ENCODE measurements at places on chromosomes 7 and 10.

DNA sequence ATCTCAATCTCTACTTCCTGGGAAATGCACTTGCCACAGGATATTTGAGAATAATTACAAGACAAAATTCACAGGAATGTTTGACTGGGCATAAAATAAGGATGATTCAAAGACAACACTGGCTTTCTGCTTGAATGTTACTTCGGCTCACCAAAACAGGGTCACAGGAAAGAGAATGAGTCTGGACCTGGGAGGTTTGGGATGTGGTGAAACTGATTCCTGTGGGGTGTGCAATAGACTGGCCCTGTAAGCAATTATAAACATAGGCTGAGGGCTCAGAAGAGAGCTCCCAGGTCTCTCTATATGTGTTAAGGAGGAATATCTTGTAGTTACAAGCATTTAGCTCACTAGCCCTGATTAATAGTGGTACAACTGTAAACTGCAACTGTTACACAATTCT is 613.9 kb upstream of the CELF2 start:
- DNase-seq: peak; percentile 16

DNA sequence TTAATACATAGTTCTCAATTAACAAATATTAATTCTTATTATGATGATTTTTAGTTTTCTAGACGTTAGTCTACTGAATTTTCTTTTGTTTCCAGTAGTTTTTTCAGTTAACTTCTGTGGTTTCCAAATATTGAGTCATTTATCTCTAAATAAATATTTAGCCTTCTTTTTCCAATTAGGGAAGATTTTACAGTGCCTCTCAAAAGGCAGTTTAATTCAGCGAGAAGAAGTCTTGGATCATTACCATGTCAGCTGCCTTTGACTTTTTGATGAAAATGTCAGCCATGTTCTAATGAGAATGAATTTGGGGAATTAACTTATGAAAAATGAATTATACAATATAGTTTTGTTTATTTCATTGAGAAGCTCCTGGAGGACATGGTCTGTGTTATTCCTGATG is 90.0 kb downstream of the CDK14 start:
- no peak for DNase-seq

GRCh38 chr10:74453169-74453568 is 302.1 kb downstream of the ADK start:
- DNase-seq: no peak

DNA sequence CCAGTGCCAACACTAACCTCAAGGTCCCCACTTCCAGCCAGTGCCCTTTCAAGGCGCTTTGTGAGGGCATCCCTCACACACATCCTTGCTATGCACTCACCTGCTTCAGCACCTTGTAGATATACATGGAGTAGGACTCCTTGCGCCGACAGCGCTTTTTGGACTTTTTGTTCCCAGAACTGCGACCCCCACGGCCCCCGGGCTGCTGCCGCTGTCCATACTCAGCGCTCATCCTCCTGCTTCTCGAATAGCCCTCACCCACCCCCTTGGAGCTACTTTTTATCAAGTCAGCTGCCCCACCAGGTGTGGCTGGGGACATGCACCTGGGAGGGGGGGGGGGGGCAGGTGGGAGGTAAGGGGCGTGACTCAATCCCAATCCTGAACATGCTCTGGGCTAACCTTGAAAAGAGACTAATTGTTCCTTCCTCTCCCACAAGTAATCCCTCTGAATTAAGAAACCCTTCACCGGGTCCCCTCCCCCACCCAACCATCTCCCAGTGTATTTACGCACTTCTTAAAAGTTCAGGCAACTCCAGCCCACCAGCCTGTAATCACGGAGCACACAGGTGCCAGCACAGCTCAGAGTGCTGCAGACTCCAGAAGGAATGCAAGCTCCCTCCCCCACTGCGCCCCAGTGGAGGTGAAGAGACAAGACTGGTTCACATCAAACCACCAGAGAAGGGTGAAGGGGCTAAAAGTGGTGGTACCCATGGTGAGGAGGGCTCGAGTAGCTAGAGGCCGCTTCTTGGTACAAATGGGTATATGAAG is at the start of gene H2BK1:
Gene H2BK1 (minus strand): TSS at position 402 of the 768 bp plus-strand sequence. CDS start 170 bp downstream, at position 232.
- DNase-seq: no peak

- DNase-seq: no peak
These were observed 1065.4 kb downstream of the SORCS3 start for GRCh38 chr10:105706281-105707026.

- peak; percentile 88 for DNase-seq
These were observed 189.5 kb downstream of the CXCL12 start for GRCh38 chr10:44195112-44196007.

DNA sequence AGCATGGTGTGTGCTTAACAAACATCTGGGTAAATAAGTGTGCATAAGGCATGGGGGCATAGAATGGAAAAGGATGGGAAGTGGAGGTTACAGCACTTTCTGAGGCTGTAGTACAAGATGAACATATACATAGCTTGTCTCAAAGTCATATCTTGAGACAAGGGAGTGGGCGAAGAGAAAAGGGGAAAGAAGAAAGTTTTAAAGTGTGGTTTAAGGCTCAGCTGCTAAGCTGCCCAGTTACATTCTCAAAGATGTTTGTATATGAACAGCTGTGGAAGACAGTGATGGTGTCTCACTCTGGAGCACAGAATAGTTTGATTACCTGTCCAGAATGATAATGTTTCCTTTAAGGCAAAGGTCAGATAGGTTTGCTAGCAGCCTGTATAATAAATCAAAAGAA is 61.9 kb upstream of the LANCL2 start:
- no peak for DNase-seq

GRCh38 chr7:121271916-121272315 is 56.9 kb upstream of the WNT16 start:
- DNase-seq: no peak

DNA sequence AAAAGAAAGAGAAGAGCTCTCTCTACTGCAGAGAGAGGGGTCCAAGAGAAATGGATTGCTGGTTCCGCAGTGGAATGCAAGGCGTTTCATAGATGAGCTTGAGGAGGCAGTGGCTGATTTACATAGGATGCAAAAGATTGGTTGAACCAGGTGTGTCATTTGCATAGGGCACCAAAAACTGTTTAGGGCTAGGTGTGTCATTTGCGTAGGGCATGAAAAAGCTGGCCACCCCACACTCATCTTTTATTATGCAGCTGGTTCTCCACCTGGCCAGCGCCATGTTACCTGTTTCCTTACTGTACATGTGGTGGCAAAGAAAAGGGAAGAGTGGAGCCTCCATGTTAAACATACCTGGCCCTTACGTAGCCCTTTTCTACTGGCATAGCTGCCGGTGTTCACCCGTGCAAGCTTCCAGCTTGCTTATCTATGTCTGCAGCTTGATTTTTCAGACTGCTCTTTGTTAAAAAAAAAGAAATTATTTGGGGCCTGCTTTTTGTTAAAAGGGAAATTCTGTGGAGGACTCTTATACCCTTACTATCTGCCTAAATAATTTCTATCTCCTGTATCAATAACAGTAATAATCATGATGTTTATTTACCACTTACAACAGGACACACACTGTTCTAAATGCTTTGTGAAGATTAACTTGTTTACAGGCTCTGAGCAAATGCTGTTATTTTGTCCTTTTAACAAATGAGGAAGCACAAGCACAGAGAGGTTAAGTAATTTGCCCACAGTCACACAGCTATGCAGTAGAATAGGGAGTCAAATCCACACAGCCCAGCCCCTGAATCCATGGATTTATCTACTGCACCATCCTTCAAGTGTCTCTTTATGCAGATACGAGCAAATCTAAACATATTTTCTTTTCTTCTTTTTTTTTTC is 33.3 kb downstream of the CASP7 start:
- no peak for DNase-seq

DNA sequence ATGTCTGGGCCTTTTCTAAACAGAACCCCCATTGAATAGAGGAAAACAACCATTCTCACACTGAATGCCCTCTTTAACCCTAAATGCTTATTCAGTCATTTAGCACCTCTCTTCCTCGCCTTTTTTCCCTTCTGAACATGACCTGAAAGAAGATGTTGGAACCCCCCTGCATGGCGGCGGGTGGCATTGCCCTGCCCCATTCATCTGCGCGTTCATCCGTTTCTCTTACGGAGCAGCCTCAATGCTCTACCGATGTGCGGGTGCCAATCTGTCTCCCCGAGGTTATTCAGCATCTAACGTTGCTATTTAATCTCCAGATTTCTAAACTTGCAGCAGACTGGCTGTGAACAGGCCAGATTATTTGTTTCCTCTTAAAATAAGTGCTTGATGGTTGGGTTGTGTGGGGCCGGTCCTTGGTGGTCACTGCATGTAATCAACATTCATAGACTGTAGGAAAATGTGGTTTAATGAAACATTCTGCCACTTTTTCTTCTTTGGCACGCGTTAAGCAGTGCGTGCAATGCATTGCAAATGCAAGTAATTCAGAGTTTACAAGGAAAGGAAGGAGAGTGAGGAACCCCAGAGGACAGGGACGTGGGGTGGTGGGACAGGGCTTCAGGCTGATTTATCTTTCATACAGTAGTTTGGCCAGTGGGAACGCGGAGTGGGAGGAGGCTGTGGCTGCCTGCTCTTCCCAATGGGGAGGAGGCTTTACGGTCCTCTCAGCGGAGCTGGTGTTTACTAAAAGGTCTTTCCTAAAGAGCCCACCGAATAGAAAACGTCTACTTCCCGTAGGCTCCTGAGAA is 286.7 kb downstream of the DPP6 start:
- no peak for DNase-seq

- DNase-seq: no peak
These were observed 313.8 kb upstream of the BMPER start for GRCh38 chr7:33591490-33591889.

DNA sequence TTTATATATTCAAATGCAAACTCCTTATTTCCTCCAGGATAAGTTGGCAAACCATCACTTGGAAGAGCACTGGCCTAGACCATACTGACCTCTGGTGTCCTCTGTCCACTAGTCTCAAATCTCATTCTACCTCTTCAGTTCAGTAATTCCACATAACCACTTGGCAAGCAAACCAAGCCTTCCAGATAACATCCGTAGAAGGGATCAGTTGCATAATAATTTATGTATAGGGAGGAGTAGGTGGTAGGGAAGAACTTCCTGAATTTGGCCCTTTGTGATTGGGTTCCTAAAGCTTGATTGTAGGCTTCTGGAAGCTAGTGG is 55.0 kb downstream of the WAC start:
- no peak for DNase-seq

DNA sequence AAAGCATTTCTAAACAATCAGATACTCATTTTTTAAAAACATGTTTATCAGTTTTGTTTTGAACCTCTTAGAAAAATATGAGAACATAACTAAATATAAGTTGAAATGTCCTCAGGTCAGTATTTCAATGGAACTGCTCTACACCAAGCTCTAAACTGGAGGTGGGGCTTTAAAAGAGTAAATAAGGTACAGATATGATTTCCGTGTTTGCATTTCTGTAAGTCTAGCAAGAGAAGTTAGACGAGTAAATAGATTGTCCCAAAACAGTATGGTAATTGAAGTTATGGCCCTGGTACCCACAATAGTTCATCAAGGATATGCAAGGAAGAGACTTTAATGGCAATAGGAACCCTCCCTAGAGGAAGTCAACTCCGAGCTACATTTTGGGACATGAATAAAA is 115.1 kb upstream of the AKR1E2 start:
- DNase-seq: no peak

GRCh38 chr7:105662998-105663397 is 81.7 kb upstream of the EFCAB10 start:
- no peak for DNase-seq

DNA sequence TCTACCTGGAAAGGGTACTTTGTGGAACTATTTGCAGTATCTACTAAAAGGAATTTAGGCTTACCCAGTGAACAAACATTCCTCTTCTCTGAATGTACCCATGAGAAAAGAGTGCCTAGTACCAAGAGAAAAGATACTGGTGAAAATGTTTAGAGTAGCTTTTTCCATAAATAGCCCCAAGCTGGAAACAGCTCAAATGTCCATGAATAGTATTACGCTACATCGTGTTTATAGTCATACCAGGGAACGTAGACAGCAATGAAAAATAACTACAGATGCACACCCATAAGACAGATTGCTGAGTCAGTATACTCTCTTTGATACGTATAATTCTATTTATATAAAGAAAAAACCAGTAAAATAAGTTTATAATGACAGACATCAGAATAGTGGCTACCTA is 285.9 kb downstream of the KLF6 start:
- no peak for DNase-seq

GRCh38 chr7:121083138-121083789 is 94.8 kb downstream of the CPED1 start:
- no peak for DNase-seq

DNA sequence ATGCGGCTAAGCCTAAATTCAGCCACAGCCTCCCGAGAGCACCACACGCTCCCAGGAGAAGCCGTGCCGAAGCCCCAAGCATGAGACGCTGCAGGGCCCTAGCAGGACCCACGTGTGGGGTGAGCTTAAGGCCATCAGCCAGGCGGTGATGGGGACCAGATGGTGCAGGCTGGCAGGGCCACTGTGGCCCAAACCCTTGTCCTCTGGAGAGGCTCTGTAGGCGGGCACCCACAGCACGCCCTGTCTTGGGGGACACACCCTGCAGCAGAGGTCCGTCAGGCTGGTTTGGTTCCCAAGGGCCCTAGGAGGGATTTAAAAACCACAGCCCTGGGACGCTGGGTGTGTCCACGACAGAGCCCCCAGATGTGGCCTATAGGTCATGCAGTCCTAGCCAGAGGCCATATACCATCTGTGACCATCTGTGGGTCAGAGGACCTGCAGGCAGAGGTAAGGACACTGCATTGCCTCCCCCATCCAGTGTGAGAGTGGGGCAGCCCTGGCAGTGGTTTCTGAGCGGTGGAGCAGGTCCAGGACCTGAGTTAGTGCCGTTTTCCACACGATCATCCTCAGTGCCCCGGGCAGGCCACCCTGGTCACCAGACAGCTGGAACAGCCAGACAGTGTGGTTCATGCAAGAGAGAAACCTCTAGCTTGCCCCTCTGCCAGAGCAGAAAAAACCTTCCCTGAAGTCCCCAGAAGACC is 39.6 kb upstream of the INPP5A start:
- no peak for DNase-seq

GRCh38 chr10:13773043-13773442 is 186.3 kb downstream of the PRPF18 start:
- DNase-seq: no peak

DNA sequence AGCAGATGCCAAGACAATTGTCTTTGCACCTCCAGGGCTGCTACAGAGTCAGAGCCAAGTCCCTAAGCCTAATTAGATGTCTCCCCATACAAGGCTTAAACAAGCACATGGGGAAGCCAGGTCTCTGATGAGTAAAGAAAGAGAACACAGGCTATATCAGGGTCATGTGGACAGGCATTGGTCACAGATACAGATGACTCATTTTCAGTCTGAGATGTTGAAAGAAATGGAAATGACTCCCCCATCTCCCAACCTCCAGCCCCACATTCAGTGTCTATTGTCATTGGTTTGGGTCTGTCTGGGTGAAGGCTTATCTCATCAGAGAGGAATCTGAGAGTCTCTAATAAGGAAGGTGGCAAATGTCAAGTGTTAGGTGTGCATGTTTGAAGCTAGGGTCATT is 290.1 kb upstream of the KIAA1217 start:
- no peak for DNase-seq

DNA sequence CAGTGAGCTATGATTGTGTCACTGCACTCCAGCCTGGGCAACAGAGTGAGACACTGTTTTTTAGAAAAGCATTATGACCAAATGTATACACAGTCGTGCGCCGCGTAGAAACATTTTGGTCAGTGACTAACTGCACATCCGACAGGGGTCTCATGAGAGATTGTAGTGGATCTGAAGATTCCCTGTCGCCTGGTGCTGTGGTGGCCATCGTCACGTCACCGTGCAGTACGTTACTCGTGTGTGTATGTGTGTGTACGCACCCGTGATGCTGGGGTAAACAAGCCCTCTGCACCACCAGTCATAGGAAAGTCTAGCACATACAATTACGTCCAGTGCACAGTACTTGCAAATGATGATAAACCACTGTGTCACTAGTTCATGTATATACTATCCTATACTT is 109.4 kb downstream of the ELFN1 start:
- no peak for DNase-seq

Measured in fibroblast of skin of left quadriceps (primary cell).